ENCODE measurements at places on chromosomes 13 and 19.

DNA sequence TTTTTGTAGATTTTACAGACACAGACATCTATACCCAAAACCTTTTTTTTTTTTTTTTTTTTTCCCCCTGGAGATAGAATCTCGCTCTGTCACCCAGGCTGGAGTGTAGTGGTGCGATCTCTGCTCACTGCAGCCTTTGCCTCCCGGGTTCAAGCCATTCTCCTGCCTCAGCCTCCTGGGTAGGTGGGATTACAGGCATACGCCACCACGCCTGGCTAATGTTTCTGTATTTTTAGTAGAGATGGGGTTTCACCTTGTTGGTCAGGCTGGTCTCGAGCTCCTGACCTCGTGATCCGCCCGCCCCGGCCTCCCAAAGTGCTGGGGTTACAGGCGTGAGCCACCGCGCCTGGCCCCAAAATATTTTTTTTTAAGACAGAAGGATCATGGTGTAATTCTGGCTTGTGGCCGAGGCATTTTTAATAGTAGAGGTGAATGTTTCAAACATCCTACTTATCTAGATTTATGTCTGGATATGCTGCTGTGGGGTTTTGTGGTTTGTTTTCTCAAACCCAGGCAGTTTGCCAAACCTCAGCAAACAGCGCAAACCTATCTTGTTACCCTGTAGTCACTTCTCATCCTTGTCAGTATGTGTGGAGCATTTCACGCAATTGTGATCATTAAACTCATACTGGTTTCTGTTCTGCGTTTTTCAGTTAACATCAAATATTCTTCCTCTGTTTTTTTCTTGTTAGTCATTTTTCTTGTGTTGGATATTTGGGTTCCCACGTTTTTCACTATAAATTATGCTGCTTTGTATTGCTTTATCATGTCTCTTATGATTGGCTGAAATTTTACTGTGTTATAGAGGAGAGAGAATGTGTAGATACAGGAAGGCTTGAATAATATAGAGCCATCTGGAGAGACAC, 36.2 kb upstream of the GARRE1 start:
- DNase-seq, result peak; percentile 77

- no peak for DNase-seq
Observed at GRCh38 chr13:110387451-110388107, 80.5 kb downstream of the COL4A2 start.

DNA sequence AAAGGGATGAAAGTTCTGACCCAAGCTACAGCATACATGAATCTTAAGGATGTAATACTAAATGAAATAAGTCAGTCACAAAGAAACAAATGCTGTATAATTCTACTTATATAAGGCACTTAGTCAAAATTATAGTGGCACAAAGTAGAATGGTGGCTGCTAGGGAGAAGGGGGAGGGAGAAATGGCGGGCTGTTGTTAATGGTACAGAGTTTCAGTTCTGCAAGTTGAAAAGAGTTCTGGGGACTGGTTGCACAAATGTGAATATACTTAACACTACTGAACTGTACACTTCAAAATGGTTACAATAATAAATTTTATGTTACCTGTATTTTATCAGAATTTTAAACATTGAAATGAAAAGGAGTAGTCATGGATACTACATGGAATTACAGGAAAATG, 48.9 kb upstream of the CLDN10 start:
- no peak for DNase-seq

DNA sequence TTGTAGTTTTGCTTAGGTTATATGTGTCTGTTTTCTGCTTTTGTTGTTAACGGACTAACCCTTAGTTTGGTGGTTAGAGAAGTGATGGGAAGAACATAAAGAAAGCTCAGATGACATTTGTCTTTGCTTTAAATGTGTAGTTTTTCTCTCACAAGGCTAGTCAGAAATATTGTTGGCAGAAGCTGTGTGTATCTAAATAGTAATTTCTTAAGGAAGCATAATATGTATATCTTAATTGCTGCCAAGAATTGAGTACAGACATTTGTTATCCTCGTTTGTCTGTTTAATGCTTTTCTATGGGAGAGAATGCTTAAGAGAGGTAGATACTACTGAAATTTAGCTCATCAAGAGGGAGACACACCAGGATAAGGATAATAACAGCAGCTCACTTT, 2.7 kb downstream of the RGCC start:
- DNase-seq, result no peak

GRCh38 chr19:56507446-56508289, at the start of gene ZNF471:
TSS of gene ZNF471 (plus strand) at chr19:56507855. CDS start at chr19:56511572, 3,717 bp downstream.
- DNase-seq, result peak; percentile 96

- DNase-seq, result no peak
Observed at GRCh38 chr13:100547791-100548201, 40.8 kb downstream of the GGACT start.

DNA sequence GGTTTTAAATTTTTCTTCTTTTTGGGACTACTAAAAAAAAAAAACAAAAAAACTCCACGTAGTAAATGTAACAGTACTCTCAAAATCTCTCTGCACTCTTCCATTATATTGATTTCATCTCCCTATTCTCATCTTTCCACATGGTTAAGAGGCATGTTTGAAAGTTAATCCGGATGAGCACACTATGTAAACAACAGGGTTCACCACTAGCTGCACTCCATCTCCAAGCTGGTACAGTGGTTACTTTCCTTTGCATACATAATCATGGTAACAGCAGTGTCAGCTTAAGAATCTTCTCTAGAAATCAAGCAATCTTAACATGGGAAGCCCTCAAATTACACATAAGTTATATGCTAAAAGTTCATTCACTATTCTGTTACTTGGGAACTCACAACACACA, 92.6 kb downstream of the MIPEP start:
- no peak for DNase-seq

DNA sequence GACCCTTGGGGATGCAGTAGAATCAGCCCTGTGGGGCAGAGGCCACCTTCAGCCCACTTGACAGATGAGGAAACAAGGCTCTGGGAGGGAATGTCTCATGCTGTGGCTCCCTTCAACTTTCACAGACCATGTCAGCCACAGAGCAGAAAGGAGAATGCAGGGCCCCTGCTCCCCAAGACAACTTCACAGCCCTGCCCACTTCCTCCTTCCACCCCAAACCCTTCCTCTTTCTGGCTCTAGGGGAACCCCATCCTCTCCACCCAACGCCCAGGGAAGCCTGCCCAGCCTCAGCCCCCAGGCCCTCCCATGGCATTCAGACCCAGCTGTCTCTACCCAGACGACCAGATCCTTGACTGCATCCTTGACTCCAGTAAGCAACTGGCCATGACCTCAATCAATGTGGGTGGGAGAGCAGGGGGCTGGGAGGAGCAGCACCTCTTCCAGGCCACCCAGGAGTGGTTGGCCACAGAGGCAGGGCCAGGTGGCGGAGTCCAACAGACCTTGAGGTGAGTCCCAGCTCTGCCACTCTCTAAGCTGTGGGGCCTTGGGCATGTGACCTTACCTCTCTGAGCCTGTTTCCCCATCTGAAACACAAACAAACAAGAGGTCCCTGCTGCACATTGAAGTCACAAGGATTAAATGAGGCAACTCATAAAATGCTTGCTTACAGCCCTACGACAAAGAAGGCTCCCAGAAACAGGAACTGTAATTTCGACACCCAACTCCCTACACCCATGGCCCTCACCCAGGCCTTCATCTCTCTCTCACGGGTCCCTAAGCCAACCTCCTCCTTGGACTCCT, 15.8 kb downstream of the DEDD2 start:
- DNase-seq, result no peak

- DNase-seq, result no peak
Observed at GRCh38 chr19:1774989-1775772, 21.9 kb downstream of the ONECUT3 start.

GRCh38 chr19:3586127-3586626, 899 bp downstream of the GIPC3 start:
- DNase-seq, result no peak

GRCh38 chr13:74576420-74576819, 442.2 kb upstream of the KLF12 start:
- DNase-seq, result no peak

DNA sequence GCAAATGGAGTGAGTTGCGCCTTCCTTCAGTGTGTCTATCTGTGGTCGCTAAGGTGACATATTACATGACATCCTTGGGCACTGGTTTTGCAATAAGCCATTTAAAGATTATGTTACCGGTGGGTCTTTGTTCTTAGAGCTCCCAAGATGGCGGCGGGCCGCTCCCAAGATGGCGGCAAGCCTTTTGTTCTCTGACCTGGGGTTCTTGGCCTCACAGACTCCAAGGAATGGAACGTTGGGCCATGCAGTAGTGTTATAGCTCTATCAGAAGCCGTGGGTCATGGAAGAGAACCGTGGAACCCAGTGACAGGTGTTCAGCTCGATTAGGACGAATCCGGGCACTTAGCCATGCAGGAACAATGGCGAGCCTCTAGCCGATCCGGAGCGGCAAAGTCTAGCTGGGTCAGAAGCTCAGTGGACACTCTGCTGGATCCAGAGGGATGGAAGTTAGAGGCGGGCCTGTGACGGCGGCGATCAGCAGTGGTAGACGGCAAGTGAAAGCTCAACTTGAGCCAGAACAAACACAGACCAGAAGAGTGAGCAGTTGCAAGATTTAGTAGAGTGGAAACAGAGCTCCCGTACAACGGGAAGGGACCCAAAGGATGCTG, 188.6 kb downstream of the TEX29 start:
- peak; percentile 85 for DNase-seq

DNA sequence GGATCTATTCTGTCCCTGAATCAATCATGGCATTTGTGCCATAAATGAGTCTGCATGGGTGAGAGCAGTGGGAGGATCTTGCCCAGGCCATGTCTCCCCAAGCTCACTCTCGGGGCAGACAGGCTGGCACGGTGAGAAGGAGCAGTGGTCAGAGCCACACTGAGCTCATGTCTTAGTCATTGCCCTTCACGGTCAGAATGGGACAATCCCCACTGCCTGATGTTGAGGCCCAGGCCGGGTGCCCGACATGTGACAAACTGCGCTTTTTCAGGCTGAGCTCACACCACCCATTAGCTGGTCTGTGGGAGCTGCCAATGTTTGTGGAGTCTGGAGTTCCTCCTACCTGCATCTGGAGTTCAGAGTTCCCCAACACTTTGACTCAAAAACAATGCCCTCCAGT, 481.9 kb downstream of the COG6 start:
- no peak for DNase-seq

DNA sequence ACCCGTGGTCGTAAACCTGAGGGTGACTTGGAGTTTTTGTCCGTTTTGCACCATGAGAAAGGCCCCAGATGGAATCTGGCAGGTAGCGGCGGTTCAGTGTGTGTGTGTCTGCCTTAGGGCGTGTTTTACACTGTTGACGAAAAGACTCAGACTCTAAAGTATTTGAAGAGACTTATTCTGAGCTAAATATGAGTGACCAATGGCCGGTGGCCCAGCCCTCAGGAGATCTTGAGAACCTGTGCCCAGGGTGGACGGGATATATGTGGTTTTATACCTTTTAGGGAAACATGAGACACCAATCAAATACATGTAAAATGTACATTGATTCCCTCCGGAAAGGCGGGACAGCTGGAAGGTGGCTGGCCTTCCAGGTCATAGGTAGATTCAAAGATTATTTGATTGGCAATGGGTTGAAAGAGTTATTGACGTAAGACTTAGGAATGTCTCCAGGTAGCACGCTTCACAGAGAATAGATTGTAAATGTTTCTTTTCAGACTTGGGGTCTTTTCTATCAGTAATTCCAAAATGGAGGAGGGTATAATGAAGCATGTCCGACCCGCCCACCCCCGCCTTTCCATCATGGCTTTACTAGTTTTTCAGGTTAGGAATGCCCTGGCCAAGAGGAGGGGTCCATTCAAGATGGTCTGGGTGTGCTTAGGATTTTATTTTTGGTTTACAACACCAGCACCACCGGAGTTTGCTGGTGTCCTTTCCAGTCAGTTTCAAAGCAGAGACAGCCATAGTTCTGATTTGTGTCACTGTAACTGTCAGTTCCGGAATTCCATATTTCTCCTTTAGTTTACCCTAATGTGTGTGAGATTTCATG, 1.0 kb upstream of the ZNF529 start:
- no peak for DNase-seq

- DNase-seq, result no peak
Observed at GRCh38 chr19:51781999-51782398, 13.0 kb upstream of the FPR3 start.

GRCh38 chr13:106859533-106859904, 291.6 kb upstream of the ARGLU1 start:
- no peak for DNase-seq

- DNase-seq, result no peak
Observed at GRCh38 chr13:109795011-109795410, 8.6 kb upstream of the IRS2 start.

- no peak for DNase-seq
Observed at GRCh38 chr19:46999878-47000277, 19.8 kb upstream of the NPAS1 start.

DNA sequence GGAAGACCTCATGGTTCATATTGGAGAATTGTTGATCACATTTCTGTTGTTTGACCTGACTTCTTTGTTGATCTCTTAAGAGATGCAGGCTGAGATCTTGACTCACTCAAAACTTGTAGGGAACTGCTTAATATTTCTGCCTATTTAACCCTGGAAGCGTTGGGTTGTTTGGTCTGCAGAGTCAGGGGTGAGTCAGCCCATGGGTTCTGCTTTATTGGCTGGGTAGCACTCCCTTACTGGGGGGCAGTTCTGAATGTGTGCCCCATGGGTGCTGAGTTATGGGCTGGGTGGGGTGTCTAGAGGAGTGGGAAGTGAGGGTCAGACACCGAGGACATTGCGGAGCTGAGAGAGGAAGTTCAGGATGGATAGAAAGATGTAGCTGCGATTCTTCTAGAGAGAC, 87.9 kb downstream of the LRCH1 start:
- DNase-seq, result no peak

DNA sequence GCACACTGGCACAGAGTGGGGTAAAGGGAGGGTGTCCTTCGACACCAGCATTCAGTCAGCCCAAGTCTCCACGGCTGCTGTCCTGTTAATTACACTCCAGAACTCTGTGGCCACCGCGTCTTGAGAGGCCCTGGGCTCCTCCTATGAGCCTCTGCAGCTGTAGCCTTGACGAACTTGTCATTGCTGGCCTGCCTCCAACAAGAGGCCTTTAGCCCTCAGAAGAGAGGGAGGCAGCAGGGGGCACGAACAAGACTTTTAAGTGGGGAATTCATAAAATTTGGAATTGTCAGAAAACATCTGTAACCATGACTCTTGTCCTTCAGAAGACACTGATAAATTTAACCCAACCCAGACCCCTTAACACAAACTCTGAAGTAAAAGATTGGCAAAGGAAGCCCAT, 241.9 kb downstream of the UQCRFS1 start:
- no peak for DNase-seq

GRCh38 chr19:2043251-2043641, 7.8 kb downstream of the MKNK2 start:
- no peak for DNase-seq

GRCh38 chr19:19679176-19680073, 10.8 kb downstream of the ZNF101 start:
- no peak for DNase-seq

GRCh38 chr19:6806488-6806887, 34.0 kb downstream of the VAV1 start:
- no peak for DNase-seq
